Stimulated activated CD4-positive, alpha-beta T cell treated with anti-CD3 and anti-CD28 coated beads, Interleukin-4, amount 100 ng/mL, for 1 hour (primary cell): ENCODE measurements at places on chromosomes 6 and 20.

DNA sequence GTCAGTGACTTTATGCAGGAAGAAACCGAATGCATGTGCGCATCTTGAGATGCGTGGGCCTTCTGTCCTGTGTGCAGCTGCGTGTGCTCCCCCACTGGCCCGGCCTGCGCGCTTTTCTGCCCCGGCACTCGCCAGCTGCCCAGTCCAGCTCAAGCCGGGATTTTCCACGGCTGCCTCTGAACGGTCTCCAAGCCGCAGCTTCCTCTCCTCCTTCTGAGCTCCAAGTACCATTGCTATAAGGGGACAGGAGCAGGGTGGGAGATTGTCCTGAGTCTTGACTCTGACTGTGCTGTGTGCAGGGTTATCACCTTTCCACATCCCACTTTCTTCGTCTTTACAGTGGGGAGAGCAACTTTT is 302.8 kb downstream of the THBS2 start:
- no peak for DNase-seq

DNA sequence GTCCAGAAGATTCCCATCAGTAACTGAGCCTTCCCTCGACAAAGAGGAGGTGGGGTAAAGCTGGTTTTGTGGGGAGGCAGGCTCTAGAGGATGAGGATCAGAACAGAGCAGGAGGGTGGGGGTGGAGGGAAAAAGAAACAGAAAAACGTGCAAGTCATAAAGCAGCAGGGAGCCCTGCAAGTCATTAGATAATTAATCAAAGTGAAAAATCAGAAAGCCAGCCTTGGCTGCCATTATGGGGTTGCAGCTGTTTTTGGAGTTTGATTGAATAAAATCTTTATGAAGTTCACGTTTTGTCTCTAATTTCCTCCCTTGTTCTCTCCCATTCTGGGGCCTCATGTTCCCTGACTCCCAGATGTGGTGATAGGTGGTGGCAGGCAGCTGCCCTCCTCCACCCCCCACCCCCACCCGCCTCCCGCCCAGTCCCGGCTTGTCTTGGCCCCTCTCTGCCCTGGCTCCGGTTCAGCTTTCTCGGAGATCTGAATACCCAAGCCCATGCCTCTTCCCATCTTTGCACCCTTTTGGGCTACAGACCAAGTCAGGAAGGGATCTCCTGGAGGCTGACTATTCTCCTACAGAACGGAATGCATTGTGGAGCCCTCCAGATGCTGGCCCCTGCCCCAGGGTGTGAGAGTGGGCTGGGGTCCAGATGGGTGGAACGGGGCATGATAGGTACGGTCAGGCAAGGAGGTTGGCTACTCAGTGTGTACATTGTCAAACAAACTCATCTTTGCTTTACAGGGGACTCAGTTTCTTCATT is 141.8 kb downstream of the CDC5L start:
- DNase-seq: no peak

DNA sequence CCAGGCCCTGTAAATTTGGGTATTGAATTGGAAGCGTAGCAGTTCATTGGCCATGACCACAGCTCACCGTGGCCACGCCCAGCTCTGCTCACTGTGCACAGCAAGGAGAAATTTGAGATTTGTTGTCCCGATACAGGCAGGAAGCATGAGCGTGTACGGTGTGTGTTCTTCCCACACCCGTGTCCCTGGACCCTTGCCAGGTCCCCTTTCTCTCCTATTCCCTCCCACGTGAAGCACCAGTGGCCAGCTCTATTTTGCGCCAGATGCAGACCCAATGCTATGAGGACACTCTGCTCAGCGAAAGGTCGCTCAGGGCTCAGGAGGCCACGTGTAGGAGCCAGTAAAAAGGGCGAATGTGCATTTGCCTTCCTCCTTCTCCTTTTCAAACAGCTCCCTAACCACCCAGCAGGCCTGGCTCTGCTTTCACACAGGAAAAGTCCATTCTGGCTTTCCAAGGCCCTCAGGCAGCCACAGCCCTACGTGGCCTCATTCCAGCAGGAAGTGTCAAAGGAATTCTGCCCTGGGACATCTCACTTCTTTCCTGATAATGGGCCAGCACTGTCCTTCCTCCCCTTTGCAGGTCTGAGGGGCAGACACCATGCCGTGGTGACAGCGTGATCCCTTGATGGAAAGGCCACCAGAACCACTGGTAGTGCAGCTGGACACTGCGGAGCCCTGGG is 499.2 kb upstream of the CDH4 start:
- no peak for DNase-seq

DNA sequence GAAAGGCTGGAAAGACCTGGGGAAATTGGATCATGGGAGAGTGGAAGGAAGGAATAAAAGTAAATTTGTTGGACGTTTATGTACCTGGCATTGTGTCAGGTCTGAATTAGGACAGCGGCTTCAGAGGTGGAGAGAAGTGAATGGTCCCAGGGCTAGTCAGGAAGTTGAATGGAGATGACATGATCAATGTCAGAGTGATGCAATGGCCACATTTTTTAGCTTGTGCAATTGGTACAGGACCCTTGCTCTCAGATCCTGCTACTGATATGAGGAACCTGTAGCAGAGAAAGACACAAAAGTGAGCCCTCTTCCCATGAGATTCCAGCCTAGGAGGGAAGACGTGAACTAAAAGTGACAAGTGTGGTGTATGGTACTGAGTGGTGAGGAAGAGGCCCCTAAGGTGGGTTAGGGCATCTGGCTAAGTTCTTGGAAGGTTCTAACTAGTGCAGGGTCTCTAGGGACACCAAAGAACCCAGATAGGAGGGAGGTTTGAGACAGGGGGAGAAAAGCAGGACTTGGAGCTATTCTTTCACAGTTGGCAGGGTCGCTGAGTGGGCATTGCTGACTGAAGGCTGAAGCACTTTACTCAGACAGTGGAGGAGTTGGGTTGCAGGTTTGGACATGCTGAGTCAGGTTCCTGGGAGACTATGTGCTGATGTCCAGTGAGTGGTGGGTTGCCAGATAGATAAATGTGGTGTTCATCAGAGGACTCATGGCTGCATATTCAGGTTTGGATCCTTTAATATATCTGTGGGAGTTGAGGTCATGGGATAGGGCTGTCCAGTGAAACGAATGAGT is 266.1 kb upstream of the RNF24 start:
- no peak for DNase-seq

DNA sequence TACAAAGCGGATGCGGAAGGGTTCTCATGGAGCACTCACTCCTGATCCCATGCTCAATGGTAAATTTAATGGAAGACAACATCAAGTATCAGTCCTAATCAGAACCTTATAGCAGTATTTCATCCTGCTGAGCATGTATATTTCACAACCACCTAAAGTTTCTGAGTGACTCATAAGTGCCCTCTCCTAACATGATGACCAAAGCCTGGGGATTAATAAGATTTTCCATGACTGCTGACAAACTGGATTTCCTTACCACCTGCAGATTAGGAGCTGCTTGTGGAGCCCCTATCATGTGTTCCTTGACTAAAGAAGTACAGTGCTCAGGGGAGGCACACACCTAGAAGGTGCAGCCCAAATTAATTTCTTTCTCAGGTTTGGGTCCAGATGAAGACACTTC is 112.8 kb downstream of the INSM1 start:
- DNase-seq: no peak

GRCh38 chr20:38156280-38156679 is 8.8 kb downstream of the TGM2 start:
- no peak for DNase-seq

GRCh38 chr20:14295238-14295637 is 42.2 kb downstream of the FLRT3 start:
- DNase-seq: no peak

DNA sequence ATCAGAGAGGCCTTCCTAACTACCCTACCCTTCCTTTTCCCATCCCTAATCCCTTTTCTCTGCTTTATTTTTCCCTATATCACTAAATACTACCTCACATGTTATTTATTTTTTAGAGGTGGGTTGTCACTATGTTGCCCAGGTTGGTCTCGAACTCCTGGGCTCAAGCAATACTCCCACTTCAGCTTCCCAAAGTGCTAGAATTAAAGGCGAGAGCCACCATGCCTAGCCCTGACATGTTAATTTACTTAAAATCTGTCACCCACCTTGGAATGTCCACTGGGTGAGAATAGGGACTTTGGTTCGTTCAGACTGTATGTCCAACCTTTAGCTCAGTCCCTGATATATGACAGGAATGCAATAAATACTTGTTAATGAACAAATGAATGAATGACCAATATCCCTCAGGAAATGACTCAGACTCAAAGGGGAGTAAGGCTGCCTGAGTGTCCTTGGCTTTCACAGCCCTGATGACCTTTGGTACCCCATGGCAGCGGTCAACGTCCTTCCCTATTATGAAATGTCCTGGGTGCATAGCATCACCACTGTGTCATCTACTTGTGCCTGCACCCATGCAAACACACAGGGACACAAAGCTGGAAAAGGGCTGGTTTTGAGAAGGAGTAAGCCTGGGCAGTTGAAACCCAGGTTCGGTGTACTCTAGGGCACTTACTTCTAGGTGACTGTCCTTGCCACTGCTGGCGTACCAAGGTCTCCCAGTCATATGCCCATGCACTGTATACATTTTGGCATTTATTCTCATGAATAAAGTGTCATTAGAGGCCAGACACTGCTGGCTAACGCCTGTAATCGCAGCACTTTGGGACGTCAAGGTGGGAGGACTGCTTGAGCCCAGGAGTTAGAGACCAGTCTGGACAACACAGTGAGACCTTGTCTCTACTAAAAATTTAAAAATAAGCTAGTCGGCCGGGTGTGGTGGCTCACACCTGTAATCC is 26.5 kb downstream of the BCL2L1 start:
- DNase-seq: no peak

GRCh38 chr6:74997646-74998045 is 208.2 kb downstream of the COL12A1 start:
- no peak for DNase-seq

GRCh38 chr20:61331543-61331942 is 79.5 kb downstream of the CDH4 start:
- no peak for DNase-seq

- no peak for DNase-seq
Measured at GRCh38 chr6:113560908-113561307, 296.2 kb upstream of the MARCKS start.

DNA sequence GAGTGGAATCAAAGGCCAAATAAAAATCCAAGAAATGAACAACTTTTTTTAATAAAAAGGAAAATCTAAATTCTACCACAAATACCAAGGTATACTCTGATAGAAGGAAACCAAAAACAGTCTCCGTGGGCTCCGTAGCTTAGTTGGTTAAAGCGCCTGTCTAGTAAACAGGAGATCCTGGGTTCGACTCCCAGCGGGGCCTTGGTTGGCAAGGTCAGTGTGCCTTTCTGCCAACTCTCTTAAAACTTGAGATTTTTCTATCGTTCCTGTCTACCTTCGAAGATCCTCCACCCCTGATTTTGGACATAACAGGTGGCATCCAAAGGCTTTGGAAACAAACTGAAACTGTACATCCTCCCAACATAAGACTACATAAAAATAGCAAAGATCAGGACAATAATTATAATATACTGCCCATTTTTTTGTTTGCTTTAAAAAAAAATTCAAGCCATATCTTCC is 197.9 kb downstream of the TRIM27 start:
- DNase-seq: no peak

- no peak for DNase-seq
Measured at GRCh38 chr6:39585641-39586040, 139.6 kb downstream of the KIF6 start.

GRCh38 chr6:137171824-137172733 is 1.4 kb downstream of the IL22RA2 start:
- DNase-seq: no peak

DNA sequence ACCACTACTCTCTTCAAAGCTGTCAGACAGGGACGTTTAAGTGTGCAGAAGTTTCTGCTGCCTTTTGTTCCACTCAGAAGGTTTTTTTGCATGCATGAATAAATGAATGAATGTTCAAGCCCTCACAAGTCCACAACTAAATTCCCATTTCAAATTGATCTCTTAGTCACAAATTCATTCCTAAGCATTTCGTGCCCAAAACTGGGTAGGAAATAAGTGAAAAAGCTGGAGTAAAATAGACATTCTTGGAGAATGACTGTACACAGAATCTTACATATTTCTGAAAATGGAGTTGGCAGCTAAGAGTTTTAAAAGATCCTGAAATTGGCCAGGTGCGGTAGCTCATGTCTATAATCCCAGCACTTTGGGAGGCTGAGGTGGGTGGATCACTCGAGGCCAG is 117.6 kb downstream of the PERP start:
- no peak for DNase-seq

- DNase-seq: no peak
Measured at GRCh38 chr6:87244380-87244779, 78.0 kb upstream of the SMIM8 start.

GRCh38 chr6:128025478-128025877 is 124.6 kb upstream of the THEMIS start:
- DNase-seq: no peak

- DNase-seq: peak; percentile 71
Measured at GRCh38 chr6:26304797-26305640, 60.0 kb upstream of the BTN3A2 start.

GRCh38 chr6:156161471-156161870 is 615.7 kb upstream of the ARID1B start:
- no peak for DNase-seq

DNA sequence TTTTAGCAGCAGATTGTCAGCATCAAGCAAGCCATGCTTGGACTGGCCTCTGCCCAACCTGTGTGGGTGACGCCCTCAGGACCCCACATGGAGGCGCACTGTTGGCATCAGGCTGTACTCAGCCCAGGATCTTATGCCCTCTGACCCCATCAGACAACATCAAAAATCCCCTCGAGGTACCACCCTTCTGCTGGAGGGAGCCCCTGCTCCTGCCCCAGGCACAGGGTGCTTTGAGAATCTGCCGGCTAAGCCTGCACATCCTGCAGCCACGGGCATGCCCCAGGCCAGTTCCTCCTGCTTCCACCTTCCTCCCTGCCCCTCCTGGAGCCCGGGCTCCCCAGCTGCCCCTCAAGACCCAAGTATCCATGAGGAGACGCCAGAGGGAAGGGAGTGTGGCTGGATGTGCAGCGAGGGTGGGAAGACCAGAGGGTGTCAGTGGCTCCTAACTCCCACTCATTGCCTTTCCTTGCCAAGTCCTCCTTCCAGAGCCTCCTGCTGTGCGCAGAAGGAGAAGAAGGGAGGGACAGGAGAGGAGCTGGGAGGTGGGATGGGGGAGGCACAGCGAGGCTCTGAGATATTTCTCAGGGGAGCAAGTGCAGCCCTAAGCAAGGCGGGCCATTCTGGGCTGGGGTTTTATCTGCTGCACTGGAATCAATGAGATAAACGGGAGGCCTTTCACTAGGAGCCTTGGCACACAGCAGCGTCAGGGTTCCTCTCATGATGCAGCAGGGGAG is 77.4 kb upstream of the CST7 start:
- no peak for DNase-seq

DNA sequence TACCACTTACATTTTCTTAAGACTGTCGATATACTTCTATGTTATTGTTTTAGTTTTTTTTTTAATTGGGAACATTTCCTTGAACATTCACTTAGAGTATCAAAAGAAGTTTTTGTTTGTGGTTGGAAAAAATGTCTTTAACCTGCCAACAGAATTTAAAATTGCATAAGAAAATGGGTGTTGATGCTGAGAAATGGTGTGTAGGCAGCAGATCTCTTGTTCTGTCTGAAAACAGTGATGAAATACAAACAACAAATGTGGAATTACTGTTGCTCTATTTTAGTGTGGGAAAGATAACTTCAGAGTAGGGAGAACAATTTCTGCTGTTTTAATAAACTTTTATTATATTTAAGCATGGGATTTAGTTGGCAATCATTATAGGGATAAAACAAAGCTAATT is 293.5 kb downstream of the CDKAL1 start:
- DNase-seq: no peak

- no peak for DNase-seq
Measured at GRCh38 chr6:108875161-108875555, 26.9 kb downstream of the ARMC2 start.

GRCh38 chr20:12638633-12639312 is 370.0 kb upstream of the SPTLC3 start:
- no peak for DNase-seq

GRCh38 chr20:52172392-52173047 is 19.1 kb downstream of the ZFP64 start:
- no peak for DNase-seq
